Esophagus muscularis mucosa (tissue), 4 donors: ENCODE measurements at places on chromosomes 2 and 18. TPM values are rescaled to one million over a fixed set of nuclear protein-coding genes. Genes with fewer than 3 reads are reported as not detected.

- H3K36me3 ChIP-seq: no peaks in the 10 kb centered on the region
- peaks cover 34% of the 10 kb centered on the region for H3K4me1 ChIP-seq
- no peak overlapping the region for H3K4me3 ChIP-seq
These were observed 2.3 kb downstream of the MYO1B start for GRCh38 chr2:191247381-191248057.

TM4SF20 gene
- not detected for total RNA-seq

CREG2 gene
- not detected for total RNA-seq

GALNT3 gene
- 2.5 TPM for total RNA-seq
